ENCODE measurements at places on chromosomes 3 and 15.

DNA sequence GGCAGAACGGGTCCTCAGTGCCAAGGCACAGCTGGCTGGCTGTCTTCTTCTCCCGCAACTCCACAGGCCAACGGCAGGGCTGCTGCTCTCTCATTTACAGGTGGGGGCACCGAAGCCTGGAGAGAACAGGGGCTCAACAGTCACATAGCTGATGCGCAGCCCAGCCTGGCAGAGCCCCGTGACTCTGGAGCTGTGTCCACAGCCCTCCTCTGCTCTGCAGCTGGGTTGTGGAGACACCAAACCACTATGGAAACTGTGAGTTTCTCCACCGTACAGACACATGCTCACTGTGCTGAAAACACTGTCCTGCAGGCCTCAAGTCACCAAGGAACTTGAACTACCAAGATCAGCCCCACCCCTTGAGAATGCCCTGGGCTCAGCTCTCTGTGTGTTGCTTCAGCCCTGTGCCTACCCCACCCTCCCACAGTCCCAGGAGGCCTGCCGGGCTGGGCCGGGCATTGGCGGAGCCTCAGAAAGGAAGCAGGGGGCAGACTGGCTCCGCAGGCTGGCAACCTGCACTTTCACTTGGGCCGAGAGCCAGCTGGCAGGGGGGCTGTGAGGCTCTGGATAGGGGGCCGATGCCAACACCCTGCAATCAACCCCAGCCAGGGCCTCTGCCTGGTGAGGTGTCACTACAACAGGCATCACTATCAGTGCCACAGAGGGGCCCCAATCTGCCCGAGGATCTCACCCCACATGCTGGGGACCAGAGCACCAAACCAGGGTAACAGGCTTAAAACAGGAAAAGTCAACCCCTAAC is 113.7 kb upstream of the RPL32 start:
- DNase-seq: no peak

DNA sequence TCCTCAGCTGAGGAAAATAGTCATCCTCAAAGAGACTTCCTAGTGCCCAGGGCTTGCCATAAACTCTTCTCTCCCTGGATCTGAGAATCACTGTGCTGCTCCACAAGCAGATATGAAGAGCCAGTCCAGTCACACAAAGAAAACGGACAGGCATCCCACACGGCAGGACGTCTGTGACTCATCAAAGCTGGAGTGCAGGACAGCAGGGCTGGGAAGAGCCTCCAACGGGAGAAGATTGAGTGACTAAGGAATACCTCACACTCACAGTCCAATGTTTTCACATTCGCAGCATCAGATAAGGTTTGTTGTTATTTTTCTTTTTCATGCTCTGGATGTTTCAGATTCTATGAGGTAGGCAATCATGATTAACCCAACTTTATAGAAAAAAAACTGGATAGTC is 57.8 kb downstream of the NEK10 start:
- no peak for DNase-seq

DNA sequence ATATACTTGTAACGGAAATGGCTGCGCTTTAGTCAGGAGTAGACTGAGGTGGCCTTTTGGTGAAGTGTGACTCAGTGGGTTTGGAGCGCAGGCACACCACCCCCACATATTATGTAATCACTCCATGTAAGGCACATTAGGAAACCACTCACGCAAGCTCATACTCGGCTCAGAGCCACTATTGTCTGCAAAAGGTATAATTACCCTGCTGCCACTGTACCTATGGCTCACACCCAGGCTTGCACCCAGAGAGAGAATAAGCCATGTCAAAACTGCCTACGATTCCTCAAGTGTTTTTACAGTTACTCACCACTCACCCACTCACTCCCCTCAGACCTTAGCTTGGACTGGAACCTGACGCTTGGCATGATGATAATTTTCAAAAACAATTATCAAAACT is 611.9 kb upstream of the CCDC54 start:
- DNase-seq: no peak

GRCh38 chr3:149571381-149571780 is 86.4 kb downstream of the WWTR1 start:
- no peak for DNase-seq

GRCh38 chr3:40566694-40567093 is 41.9 kb downstream of the ZNF621 start:
- DNase-seq: no peak

GRCh38 chr3:128380719-128381118 is 86.0 kb downstream of the DNAJB8 start:
- DNase-seq: no peak

DNA sequence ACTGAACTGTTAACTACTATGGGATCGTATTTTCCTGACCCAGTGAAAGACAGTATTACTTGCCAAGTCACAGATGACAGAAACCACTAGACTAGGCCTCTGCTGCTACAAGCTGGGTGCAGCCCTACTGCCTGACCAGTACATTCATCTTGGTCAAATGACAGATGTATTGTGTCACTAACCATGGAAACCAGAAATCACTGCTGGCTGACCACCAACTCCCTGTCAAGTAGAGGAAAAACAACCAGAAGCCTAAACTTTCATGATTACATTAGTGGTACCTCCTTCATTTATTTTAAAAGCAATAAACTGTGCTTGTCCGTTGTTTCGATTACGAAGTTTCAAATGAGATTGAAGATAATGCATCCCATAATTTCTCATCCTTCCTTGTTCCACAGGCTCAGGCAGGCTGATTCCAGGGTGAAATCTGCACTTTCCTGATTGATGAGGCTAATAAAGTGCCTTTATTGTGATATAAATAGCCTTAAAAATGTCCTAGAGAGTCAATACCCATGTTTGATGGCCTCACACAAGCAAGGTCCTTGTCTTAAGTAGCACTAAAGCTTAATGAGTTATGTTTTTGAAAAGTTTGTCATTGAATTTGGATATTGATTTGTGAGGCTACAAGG is 309.7 kb downstream of the LSAMP start:
- DNase-seq: no peak

- no peak for DNase-seq
These were observed 150.7 kb upstream of the TLE3 start for GRCh38 chr15:70248116-70249025.

Measured in Kasumi-1 (cell line).